ENCODE measurements at places on chromosomes 1 and 21. TPM values are rescaled to one million over a fixed set of nuclear protein-coding genes. Genes with fewer than 3 reads are reported as not detected.

The GTF2B gene
- 58.4 TPM for total RNA-seq

The PHTF1 gene
- 34.5 TPM for total RNA-seq

The DPH5 gene
- 28.5 TPM for total RNA-seq

The DYNLT5 gene
- total RNA-seq = not detected

The ZBTB8A gene
- total RNA-seq = 1.9 TPM

The SLC9C2 gene
- total RNA-seq = not detected

The CACNA1S gene
- not detected for total RNA-seq

The CELA2A gene
- not detected for total RNA-seq

DNA sequence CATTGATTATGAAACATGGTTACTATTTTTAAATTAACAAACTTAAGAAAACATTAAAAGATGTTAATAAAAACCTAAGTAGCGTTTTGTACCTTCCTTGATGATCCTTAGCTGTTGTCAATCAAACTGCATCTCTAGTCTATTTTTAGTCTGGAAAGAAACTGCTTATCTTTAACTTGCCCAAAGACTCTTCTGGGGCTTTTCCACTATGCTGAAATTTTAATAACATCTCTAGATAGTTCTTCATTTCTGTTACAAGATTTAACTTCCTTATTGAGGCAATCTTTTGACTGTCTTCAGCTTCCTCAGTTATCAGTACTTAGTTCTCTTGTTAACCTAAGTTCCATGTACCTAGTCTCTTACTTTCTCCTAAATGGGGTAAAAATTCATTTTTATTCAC lies 135.9 kb upstream of the HMCN1 start:
- DNase-seq = no peak

DNA sequence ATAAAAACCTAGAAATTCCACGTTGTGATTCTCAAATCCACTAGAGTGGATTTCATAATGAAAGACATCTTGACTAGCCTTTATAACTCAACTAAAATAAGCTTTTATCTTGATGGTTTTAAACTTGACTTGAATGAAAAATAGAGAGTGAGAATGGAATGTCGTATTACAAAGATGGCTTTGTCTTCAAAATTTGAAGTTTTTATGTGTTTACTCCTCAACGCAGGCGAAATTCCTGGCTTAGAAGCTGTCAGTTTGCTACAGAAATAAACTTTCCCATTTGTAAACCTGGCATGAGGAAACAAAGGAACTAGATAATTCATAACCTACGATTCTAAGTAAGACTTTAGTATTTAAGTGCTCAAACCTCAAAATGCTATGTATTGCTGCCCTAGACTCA lies 90.0 kb upstream of the KRTAP19-8 start:
- DNase-seq = no peak

GRCh38 chr1:186513526-186513925 lies 52.6 kb upstream of the PDC start:
- DNase-seq = no peak

- no peak for DNase-seq
Measured at GRCh38 chr1:37919277-37919676, 27.6 kb downstream of the INPP5B start.

DNA sequence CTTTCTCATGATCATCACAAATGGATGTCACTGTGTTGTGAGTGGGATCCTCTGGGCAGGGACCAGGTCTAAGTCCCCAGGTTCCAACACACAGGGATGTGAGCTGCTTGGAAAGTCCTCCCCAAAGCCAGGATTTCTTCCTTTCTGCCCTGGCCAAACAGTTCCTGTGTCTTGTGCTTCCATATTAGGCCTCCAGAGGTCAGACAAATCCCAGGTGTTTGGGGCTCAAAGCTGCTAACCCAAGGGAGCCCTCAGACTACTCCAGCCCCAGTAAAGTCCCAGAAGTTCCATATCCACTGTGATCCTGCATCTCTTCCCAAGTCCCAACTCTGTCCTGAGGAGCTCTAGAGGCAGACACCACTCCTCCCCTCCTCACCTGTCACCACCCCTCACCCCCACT lies 27.7 kb upstream of the MAGOH start:
- no peak for DNase-seq

- peak; percentile 96 for DNase-seq
Measured at GRCh38 chr1:209542585-209542984, 40.9 kb upstream of the CAMK1G start.

- DNase-seq = no peak
Measured at GRCh38 chr1:227174164-227174563, 144.1 kb downstream of the CDC42BPA start.

DNA sequence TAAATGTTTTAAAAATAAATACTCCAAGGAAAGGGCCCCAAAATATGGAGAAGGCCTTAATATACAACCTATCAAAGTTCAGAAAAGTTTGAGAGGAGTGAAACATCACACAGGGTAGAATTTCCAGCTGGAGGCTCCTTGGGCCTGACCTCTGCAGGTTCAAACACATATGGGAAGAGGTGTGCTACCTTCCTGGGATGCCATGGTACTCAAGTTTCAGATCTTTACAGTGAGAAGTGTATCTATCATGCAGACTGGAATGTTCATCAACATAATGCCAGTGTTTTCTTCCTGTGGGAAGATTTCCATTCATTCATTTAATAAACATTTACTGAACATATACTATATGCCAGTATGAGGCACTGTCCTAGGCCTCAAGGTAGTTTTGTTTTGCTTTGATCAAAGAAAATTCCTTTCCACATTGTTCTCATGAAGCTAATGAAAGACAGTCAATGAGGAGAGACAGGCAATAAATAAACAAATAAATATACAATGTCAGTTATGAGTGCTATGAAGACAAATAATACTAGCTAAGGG lies 14.6 kb upstream of the ADAR start:
- DNase-seq = no peak

DNA sequence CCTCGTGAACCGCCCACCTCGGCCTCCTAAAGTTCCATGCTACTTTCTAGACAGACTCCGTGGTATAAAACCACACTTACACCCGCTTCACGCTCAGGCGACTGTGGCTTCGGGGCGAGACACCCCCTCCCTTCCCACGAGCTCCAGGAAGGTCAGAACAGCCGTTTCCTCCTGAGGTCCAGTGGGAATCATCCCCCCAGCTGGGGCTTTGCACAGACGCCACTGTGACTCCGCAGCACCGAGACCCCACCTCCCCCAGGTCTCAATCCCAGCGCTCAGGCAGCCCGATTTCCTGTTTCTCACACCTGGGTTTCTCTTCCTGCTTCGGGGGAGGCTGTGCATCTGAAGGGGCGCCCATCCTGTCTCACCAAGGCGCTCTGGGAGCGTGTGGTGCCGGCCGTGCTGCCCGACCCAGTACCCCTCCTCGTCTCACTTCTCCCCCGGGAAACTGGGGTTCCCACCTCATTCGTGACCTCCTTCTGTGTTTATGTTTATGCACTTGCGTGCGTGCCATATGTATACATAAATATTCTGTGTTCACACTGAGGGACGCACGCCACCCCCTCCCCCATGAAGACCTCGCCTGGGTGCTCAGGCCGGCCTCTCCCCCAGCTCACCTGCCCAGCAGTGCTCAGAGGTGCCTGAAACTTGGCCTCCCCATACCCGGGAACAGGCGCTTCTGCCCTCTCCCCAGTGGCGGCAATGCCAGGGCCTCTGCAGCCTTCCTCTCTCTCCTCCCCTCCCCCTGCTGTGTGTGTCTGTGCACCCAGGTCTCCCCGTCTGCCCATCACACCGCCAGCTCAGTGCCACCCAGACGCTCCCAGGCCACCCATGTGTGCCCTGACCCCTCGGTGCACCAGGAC lies 14.6 kb downstream of the SLC35E2B start:
- no peak for DNase-seq

DNA sequence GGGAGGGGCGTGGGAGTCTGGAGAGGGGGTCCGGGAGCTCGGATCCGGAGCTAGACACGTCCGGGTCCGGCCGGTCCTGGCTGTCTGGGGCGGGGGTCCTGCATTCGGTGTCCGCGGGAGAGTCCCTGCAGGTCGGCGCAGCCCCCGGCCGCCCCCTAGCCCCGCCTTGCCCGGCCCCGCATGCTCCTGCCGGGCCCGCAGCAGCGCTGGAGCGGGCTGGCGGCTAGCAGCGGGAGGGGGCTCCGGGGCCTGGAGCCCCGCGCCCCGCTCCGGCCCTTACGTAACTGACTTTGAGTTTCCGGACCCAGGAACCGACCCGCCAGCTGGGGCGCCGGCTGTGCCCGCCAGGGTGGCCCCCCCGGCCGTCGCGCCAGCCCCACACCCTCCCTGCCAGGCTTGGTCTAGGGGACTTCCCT lies 26.9 kb upstream of the EPB41 start:
- no peak for DNase-seq

- no peak for DNase-seq
Measured at GRCh38 chr1:100622506-100622905, 84.6 kb downstream of the GPR88 start.

DNA sequence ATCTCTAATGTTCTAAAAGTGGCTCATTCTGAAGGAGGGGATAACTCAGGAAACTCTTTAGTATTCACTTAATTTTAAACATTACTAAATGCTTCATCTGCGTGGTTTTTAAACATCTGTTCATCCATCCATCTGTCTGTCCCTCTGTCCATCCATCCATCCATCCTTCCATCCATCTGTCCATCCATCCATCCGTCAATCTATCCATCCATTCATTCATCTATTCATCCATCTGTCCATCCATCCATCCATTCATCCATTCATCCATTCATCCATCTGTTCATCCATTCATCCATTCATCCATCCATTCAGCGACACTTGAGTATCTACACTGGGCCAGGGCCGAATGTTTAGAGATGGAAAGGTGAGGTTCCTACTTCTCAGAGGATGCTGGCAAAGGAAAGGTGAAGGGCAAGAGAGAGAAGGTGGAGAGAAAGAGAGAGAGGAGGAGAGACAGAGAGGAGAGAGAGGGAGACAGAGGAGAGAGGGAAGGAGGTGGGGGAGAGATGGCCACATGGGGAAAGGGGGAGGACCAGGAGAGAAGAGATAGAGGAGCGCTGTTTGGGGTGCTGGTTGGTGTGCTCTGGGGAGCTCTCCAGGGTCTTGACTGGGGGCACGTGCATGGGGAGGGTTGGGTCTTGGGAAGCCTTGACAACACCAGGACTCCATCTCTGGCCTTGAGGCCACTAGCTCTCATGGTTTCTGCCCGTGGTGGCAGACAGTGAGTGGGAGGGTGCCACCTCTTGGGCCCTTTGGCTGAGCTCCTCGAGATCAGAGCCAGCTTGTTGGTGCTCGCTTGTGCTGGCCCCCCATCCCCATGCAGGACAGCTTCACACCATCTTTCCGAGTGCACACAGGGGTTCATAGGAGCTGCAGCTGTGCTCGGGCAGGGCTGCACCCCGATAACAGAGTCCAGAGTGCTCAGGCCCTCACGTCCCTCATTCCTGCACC lies 45.6 kb downstream of the ABCG1 start:
- DNase-seq = no peak

GRCh38 chr1:181114574-181115367 lies 26.3 kb downstream of the IER5 start:
- DNase-seq = no peak

DNA sequence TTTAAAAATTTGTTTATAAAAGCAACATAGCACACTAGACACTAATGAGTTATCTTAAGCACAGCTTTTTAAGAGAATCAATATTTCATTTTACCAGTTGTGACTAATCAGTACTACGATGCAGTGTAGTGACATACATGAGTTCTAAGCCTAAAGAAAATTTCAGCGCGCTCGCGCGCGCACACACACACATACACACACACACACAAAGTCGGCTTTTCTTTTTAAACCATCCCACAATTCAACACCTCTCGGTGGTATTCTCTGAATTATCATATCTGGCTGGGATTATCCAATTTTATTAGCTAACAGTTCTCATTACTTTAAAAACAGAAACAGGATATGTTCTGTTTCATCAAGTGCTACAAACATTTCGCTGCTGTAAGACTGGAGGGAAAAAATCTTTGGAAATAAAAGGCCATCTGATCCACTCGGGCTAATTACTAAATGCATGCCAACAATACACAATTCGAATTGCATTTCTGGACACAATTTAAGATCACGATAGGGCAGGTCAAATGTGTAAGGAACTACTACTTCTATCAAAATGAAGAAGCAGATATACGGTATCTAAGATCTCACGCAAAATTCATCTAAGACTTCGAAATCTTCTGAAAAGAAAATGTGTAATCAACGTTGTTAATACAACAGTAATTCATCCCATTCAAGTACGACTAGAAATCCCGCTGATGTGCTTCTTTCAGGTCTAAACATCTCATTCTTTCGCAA lies 1.2 kb downstream of the TUT4 start:
- peak; percentile 30 for DNase-seq

DNA sequence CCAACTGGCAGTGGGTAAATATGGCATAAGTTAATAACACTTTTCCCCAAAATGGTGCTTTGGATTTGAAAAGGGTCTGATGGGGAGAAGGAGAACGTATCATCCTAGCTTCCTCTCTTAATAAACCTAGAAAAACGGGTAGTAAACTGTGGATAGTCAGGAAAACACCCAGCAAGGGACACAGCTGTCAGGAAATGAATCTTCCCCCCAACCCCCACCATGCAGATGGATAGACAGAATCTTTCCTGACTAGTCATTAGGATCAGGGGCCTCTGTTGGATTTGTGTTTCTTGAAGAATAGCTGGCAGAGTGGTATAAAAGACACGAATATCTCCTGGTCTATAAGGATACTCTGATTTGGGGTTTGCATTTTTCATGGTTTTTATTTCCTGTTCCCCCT lies 22.5 kb upstream of the LAX1 start:
- peak; percentile 34 for DNase-seq

GRCh38 chr1:51643362-51643761 lies 26.5 kb downstream of the OSBPL9 start:
- no peak for DNase-seq

DNA sequence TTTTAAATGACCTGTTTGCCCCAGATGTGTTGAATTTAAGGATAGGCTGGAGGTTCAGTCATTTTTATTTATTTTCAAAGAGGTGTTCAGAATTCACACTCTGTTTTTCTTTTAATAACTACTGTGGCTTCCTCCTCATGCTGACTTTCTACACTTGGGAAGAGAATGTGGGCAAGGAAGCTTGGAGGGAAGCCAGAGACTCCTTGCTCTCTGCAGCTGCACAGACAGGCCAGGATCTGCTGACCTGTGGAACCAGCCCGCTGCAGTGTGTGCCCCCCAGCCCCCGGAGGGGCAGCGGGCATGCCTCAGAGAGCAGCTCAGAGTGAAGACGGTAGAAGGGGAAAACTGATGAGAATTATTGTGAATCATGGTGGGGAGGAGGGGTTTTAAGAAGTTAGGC lies 16.9 kb downstream of the MGST3 start:
- no peak for DNase-seq

DNA sequence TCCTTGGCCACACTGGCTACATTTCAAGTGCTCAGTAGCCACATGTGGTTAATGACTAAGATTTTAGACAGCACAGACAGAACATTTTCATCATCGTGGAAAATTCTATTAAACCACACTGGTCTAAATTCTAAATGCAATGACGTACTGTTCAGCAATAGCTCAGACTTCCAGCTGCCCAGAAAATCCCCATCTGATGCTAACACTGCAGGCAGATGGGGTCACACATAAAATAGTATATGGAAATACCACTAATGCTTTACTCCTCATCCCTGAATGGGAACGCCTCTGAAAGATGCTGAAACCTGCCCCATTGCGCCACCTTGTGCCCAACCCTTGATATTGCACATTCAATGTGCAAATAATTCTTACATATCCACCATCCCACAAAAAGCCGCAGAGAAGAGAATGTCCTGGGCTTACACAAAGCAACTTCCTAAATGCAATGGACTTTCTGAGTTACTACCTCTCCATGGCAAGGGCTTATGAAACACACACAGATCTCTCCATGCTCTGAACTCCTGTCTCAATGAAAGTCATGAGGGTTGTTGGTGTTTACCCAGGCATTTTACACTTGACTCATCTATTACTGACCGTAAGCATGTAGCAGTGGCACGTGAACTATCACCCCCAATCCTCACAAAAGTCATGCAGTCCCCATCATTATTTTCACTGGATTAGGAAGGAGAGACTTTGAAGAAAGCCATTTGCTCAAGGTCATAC lies 20.3 kb upstream of the SLC5A9 start:
- DNase-seq = peak; percentile 77

All from HT1080 (cell line).